ENCODE measurements at places on chromosomes 13 and 19. TPM values are rescaled to one million over a fixed set of nuclear protein-coding genes. Genes with fewer than 3 reads are reported as not detected.
A peak's percentile ranks its signal among the peaks of the same experiment; 100 is the strongest.

DNA sequence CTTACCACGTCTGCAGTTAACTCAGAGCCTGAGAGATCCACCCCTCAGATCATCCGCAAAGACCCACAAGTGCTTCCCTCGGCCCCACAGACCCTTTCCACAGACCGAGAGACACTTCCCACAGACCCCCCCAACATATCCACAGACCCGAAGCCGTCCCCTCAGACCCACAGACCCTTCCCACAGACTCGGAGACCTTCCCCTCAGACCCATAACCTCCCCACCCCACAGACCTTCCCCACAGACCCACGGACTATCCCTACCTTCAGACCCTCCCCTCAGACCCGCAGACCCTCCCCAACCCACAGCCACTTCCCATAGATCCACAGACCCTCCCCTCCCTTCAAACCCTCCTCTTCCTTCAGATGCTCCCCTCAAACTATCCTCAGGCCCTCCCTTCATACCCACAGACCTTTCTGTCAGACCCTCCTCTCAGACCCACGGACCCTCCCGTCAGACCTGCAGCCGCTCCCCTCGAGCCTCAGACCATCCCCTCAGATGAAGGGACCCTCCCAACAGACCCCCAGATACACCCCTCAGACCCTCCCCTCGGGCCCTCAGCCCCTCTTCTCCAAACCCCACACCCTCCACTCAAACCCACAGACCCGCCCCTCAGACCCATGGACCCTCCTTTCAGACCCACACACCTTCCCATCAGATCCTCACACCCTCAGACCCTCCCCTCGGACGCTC is 20.1 kb upstream of the TFDP1 start:
- no peaks in the 10 kb centered on the region for H3K36me3 ChIP-seq
- no peaks in the 10 kb centered on the region for H3K27me3 ChIP-seq
- DNase-seq, result peak; percentile 11
- H3K27ac ChIP-seq, result no peak overlapping the region
- no peaks in the 10 kb centered on the region for H3K4me1 ChIP-seq

DNA sequence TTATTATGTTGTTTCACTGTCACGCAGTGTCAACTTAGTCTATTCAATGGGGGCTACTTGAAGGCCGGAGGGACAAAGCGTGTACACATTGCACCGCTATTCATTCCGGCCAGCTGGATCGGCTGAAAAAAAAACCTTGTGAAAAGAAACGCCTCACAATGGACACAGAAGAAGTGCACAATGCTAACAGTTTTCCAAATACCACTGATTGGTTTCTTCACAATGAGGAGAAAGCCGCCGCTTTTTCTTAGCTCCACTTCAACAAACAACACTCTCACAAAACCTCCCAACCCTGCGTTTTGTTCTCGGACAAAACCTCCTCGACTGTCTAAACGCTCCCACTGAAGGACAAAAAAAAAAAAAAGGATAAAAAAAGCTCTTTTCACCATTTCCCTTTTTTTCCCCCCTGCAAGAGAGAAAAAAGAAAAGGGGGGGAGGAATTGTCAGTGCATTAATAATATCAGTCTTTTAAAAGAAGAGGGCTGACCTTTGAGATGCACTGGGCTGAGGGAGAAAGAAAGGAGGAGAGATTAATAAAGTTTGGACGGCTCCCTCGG is 5.4 kb downstream of the SOX21 start:
- DNase-seq, result no peak
- no peak overlapping the region for H3K4me3 ChIP-seq
- H3K27ac ChIP-seq, result no peak overlapping the region
- H3K36me3 ChIP-seq, result no peaks in the 10 kb centered on the region
- no peaks in the 10 kb centered on the region for H3K27me3 ChIP-seq

DNA sequence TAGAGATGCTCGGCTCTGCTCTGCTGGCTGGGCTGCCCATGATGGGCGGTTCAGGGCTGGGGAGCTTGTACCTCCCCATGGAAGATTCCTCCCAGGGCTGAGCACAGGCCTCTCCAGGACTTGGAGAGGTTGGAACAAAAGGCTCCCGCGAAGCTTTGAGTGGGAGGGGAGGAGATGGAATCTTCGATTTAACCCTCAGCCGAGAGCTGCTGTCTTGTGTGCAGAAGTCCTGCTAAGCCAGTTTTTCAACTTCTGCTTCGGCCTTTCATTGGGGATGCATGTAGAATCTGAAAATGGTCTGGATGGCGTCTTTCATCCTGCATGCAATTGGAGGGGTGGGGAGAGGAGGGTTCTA is 163.3 kb downstream of the KDM4B start:
- no peak overlapping the region for H3K27ac ChIP-seq
- peak; percentile 68 for DNase-seq
- H3K36me3 ChIP-seq, result no peaks in the 10 kb centered on the region
- H3K27me3 ChIP-seq, result no peaks in the 10 kb centered on the region
- H3K4me1 ChIP-seq, result peaks cover 61% of the 10 kb centered on the region

GRCh38 chr19:33339016-33339984 is 34.2 kb upstream of the CEBPG start:
- no peaks in the 10 kb centered on the region for H3K36me3 ChIP-seq
- H3K27ac ChIP-seq, result no peak overlapping the region
- H3K4me1 ChIP-seq, result no peaks in the 10 kb centered on the region
- no peak for DNase-seq
- H3K4me3 ChIP-seq, result no peak overlapping the region
- H3K27me3 ChIP-seq, result no peaks in the 10 kb centered on the region

- no peaks in the 10 kb centered on the region for H3K27me3 ChIP-seq
- no peaks in the 10 kb centered on the region for H3K36me3 ChIP-seq
- no peak overlapping the region for H3K27ac ChIP-seq
- H3K4me3 ChIP-seq, result no peak overlapping the region
Observed at GRCh38 chr19:33287927-33288326, 14.4 kb downstream of the CEBPA start.

DNA sequence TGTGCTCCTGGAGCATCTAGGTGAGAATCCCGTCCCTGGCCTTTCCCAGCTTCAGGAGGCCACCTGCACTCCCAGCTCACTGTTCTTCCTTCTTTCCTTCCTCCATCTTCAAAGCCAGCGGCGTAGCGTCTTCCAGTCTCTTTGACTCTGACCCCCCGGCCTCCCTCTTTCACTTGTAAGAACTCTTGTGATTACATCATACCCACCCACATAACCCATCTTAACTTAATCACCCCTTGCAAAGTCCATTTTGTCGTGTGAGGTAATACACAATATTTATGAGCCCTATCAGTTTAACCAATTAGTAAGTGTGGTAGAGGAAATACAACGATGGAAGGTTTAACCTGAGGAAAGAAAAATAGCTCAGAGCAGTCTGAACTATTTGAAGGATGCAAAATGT is 4.6 kb upstream of the CDC16 start:
- H3K4me1 ChIP-seq, result no peaks in the 10 kb centered on the region
- no peak for DNase-seq
- no peak overlapping the region for H3K4me3 ChIP-seq
- H3K36me3 ChIP-seq, result no peaks in the 10 kb centered on the region

GRCh38 chr19:16111909-16112752 is 442 bp downstream of the RAB8A start:
- no peak for DNase-seq
- H3K4me3 ChIP-seq, result peak overlapping the region; percentile 96
- peak overlapping the region; percentile 85 for H3K27ac ChIP-seq

Gene BORA
- polyA plus RNA-seq, result 6.0 TPM

DNA sequence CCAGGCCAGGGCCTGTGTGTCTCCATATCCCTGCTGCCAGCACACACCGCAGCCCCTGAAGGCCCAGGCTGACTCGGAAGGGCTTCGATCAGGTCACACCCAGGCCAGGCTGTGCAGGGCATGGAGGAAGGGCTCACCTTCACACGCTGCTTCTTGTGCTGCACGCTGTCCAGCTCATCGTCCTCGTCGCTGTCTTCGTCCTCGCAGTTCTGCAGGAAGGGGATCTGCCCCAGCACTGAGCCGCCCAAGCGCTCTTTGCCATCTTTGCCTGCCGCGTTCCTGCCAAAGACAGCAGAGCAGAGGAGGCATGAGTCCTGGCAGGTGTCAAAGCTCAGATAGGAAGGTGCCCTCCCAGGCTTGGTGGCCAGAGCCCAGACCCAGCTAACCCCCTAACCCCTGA is 13.7 kb upstream of the PRKD2 start:
- H3K4me3 ChIP-seq, result no peak overlapping the region
- H3K27ac ChIP-seq, result no peak overlapping the region
- no peak for DNase-seq
- no peaks in the 10 kb centered on the region for H3K36me3 ChIP-seq
- peaks cover 15% of the 10 kb centered on the region for H3K4me1 ChIP-seq

GRCh38 chr19:40596608-40597328 is 4.4 kb upstream of the LTBP4 start:
- no peak overlapping the region for H3K27ac ChIP-seq
- H3K4me3 ChIP-seq, result peak overlapping the region; percentile 12
- peak; percentile 69 for DNase-seq
- no peaks in the 10 kb centered on the region for H3K36me3 ChIP-seq
- H3K27me3 ChIP-seq, result no peaks in the 10 kb centered on the region

Gene ATP4A
- polyA plus RNA-seq, result 1.1 TPM

- DNase-seq, result no peak
- no peaks in the 10 kb centered on the region for H3K27me3 ChIP-seq
- H3K4me1 ChIP-seq, result peaks cover 10% of the 10 kb centered on the region
- no peak overlapping the region for H3K27ac ChIP-seq
Observed at GRCh38 chr19:13908674-13909073, 2.7 kb downstream of the CC2D1A start.

Gene PSG7
- not detected for polyA plus RNA-seq

Data from testis (tissue), 5 donors.